ENCODE measurements at places on chromosomes 5 and 9.
A peak's percentile ranks its signal among the peaks of the same experiment; 100 is the strongest.

DNA sequence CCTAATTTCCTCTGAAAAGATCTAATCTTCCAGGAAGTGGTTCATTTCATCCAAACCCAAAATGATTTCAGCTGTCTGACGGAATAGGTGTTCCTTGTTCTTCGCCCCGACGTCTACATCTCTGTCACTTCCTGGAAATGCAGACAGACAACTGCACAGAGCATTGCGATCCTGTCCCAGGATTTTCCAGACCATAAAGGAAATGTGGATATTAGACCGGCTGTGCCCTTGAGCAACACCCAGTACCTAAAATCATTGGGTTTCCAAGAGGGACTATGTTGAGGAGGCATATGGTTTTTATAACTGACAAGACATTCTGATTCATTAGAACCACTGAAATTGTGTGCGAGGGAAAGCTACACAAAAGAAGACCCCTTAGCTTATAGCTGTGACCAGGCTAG is 74.2 kb downstream of the MSX2 start:
- DNase-seq: no peak

DNA sequence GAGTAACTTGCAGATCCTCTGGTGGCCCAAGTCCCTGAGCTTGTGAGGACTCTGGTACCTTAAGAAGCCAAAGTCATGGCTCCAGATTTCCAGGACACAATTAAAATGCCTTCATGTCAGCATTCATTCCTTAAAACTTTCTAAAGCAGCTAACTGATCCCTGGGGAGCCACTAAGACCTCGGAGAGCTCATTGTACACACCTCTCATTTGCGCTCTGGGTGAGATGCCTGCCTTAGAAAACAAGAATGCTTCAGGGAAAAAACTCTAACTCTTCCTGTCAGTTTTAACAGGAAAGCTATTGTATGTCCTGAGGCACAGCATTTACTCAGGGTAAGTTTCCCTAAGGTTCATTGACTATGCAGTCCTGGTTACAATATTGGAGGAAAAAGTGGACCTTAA is 285.0 kb downstream of the EFNA5 start:
- DNase-seq: no peak

DNA sequence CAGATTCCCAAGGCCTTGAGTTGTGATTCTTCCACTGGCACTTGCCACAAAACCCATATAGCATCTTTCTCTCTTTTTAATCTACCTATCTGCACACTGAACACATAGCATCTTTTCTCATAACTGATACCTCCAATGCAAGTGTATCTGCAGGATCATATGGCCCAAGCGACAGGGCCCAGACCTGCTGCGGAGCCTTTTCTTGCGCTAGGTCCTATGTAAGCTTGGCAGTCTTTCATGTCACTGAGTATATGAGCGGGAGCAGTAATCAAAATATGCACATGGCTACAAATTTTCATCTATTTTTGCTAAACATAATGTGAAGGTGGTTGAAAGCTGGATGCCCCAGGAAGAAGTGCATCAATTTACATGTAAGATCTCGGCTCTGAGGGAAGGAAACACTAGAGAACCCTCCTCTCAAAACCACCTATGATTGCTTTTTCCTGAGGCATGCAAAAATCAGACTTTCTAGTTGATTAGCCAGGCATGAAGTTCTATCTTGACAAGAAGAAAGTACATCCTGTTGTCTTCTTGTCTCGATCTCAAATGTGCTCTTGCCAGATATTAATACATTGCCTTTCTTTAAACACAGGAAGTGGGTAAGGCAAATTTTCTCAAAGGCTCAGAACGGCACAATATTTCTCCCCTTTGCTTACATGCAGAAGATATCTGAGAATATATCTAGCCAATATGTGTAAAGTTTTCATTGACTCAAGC is 26.9 kb upstream of the CEMIP2 start:
- DNase-seq: no peak

GRCh38 chr5:173246135-173246495 is 11.1 kb upstream of the NKX2-5 start:
- DNase-seq: no peak

DNA sequence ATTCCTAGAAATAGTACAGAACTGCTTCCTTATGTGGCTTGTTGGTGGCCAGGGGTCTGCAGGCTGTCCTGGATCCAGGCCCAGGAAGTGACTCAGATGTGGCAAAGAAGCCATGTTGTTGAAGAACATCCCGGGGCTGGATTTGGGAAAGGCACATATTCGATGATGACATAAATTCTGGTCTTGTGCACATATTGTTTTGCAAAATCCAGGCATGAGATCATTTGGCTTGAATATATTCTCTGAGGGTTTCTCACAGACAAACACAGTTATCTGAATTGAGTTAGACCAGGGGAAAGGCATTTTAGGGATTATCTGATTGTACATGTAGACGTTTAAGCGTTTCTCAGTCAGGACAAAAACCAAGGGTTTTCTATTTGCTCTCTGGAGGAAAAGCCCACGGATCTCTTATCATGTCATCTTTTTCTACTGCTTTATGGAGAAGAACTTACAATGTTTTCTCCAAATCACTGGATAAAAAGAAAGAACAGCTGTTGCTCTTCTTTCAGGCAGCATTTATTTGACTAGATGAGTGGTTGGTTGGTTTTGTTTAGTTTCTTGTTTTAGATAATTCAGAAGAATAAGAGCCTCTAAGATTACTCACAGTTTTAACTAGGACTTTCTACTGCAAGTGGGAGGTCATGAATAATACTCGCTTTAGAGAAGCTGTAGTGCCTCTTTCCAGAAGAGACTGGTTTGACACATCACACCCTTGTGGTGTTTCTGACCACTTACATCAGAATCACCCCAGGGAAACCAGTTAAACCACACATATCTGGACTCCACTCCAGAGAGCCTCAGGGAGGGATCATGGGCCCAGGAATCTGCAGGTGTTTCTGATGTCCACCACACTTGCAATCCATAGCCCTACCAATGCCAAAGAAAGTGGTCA is 29.5 kb upstream of the LHFPL2 start:
- DNase-seq: no peak

DNA sequence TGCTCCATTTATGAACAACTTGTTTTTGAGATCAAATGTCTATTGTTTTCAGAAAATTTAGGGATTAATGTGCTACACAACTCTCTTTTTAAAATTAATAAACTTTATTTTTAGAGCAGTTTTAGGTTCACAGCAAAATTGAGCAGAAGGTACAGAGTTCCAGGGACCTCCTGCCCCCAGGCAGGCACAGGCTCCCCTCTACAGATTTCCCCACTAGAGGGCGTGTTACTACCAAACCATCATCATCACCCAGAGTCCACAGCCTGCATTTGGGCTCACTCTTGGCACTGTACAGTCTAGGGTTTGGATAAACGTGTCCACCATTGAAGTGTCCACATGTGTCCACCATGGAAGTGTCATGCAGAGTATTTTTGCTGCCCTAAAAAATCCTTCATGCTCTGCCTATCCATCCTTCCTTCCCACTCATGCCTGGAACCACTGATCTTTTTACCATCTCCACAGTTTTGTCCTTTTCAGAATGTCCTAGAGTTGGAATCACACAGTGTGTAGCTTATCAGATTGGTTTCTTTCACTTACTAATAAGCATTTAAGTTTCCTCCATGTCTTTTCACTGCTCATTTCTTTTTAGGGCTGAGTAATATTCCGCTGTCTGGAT is 61.7 kb downstream of the MRPL36 start:
- peak; percentile 32 for DNase-seq

DNA sequence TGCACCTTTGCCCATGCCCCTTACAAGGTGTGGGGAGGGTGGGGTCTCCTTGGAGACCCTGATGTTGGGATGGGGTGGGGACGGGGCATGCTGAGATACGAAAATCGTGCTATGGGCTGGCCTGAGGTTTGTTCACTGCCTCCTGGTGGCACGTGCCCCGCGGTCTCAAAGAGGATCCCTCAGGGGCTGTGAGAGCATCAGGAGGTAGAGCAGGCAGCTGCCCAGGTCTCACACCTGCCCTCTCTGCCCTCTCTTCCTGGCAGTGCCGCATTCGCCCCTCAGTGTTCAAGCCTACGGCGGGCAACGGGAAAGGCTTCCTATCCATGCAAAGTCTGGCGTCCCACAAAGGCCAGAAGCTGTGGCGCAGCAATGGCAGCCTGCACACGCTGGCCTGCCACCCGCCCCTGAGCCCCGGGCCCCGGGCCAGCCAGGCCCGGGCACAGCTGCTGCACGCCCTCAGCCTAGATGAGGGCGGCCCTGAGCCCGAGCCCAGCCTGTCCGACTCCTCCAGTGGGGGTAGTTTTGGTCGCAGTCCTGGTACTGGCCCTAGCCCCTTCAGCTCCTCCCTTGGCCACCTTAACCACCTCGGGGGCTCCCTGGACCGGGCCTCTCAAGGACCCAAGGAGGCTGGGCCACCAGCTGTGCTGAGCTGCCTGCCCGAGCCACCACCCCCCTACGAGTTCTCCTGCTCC is 6.7 kb downstream of the N4BP3 start:
- DNase-seq: no peak

DNA sequence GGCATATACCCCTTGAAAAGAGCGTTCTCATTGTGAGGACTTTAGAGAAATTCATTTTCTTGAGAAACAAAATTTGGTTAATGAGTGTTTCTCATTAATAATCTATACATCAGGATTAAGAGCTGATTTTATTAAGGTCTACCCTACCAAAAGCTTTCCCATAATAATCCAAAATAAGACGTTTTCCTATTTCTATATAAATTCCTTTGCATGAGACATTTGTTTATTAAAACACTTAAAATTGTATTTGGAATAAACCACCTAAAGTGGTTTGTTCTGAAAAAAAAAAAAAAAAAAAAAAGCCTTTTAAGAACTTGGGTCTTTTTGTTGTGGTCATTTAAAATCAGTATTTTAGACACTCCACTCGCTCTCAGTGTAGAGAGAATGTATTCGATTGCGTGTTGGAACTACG is 695 bp upstream of the TMOD1 start:
- DNase-seq: no peak

DNA sequence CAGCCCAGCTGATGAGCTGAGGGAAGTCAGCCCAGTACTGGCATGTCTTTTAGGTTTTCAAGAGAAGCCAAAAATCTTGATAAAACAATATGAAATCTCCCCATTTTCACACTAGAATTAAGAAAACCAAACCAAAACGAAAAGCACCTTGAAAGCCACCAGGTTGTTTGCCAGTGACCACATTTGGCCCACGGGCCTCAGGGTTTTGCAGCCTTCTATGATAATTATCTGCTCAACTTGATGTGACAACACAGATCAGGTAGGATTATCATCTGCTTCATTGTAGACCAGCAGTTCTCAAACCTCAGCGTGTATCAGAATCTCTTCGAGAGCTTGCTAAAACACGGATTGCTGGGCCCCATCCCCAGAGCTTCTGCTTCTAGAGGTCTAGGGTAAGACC is 101.4 kb downstream of the GALNT10 start:
- DNase-seq: no peak
